ENCODE measurements at places on chromosomes 12 and 14.

DNA sequence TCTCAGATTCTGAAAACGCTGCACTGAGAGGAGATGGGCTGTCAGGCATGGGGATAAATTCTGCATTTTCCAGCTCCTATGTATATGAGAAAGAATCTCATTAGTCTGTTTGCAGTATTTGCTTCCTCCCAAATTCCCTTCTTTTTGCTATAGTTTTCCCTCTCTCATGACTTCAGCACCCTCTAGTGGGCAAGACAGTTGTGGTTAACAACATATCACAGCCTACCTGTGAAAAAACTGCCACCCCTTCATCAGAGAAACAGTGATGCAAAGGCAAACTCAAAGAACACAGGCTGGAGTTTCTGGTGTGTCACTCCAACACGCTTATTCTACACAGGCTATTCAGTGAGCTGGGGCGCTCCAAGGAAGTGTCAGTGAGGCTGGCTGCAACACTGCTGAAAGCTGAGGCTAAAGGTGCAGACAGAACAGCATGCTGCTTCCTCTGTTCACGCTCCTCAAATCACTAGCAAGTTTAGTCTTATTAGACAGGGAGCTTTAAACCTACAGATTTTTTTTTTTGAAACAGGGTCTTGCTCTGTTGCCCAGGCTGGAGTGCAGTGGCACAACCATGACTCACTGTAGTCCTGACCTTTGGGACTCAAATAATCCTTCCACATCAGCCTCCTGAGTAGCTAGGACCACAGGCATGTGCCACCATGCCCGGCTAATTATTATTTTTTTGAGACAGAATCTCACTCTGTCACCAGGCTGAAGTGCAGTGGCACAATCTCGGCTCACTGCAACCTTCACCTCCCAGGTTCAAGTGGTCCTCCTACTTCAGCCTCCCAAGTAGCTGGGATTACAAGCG is 19.3 kb downstream of the ZC2HC1C start:
- peak; percentile 35 for DNase-seq

GRCh38 chr12:55724226-55724939 is 4.2 kb downstream of the RDH5 start:
- no peak for DNase-seq

GRCh38 chr14:52977798-52978197 is 26.9 kb upstream of the FERMT2 start:
- DNase-seq, result no peak

GRCh38 chr12:111093428-111094142 is 173.2 kb upstream of the MYL2 start:
- no peak for DNase-seq

DNA sequence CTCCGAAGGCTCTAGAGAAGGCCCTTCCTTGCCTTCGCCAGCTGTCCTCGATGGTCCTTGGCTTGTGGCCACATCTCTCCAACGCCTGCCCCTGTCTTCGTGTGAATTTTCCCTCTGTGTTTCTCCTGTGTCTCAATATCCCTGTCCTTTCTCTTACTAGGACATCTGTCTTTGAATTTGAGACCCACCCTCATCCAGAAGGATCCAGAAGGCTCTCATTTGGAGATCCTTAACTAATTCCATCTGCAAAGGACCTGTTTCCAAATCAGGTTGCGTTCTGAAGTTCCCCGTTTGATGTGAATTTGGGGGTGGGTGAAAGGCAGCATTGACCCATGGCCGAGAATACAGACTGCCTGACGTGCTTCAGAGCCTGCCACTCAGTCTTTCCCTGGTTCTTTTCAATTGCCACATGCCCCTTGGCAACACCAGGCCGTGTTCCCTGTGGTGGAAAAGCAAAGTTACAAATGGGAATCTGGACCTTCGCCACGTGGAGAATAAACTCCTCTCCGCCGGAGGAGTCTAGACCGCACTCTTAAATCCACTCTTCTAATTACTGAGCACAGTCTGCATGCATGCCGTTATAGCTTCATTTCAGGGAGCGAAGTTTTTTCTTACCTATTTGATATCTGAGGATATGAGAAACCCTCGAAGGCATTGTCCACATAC is 158.8 kb downstream of the TMEM132C start:
- no peak for DNase-seq

GRCh38 chr12:125003021-125003420 is 9.6 kb downstream of the BRI3BP start:
- DNase-seq, result no peak

DNA sequence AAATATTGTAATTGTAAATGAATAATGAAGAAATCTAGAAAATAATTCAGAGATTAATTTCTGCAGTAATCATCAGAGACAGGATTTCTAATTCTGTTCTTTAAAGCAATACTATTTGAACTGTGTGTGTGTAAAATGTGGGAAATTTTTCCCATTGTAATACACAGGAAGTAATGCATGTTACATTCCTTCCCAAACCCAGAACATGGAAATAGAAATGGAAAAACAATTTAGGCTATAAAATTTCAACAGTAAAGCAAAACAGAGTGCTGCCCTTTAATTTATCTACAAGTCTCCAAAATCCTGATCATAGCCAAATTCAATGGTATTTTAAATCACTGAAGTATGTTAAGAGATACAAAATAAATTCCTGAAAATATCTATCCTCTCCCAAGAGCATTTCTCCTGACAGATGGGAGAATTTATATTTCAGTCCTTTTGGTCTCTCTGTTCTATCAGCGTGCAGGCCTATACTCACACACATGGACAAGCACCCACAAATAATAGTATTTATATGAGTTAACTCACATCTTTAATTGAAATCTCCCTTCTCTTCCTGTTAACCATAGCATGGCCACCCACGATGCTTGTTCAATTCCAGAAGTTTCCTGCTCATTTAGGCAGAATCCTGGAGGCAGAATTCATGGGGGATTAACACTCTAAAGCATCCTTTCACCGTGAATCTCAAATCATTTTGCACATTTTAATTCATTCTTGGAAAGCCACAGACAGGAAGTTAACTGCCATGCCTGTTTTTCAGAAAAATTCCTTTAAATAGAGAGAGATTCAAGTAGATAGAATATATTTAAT is 1465.4 kb upstream of the FLRT2 start:
- DNase-seq, result no peak

- DNase-seq, result no peak
Observed at GRCh38 chr12:120278137-120279069, 12.9 kb upstream of the PXN start.

GRCh38 chr12:52122904-52123303 is 43.4 kb downstream of the SMIM41 start:
- no peak for DNase-seq

DNA sequence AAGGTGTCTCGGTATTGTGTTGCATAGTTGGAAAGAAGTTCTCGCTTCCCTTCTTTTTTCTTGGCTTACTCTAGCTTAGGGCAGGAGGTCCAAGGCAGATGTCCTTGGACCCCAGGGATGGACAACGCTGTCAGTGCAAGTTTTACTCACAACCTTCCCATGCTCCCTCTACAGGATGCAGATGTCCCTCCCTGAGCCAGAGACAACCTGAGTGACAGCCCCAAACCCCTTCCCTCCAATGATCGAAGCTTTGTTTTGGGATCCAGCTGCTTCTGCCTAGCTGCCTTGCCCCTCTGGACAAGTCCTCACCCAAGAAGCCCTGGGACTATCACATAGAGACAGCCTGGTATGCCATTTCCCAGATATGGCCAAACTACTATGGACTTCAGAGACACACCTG is 112.0 kb upstream of the RAP1B start:
- no peak for DNase-seq

DNA sequence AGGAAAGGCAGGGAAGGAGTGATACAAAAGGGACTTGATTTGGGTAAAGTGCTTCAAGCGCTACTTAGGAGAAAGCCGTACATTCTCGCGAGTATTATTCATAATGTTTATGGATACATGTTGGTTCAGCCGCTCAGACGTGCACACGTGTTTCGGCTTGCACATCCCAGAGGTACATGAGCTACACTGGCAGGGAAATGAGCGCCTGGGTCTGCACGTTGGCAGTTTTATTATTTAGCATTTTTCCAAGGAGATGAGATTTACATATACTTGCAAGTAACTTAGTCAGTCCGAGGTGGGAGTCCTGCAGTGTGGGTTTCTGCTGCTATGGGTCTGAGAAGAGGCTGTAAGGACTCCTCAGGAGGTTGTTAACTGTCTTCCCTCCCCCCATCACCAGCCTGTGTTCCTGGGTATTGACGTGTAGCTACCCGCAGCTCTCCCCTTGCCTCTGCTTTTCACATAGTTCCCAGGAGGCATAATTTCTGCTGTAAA is 1.5 kb downstream of the PRKCH start:
- DNase-seq, result no peak

DNA sequence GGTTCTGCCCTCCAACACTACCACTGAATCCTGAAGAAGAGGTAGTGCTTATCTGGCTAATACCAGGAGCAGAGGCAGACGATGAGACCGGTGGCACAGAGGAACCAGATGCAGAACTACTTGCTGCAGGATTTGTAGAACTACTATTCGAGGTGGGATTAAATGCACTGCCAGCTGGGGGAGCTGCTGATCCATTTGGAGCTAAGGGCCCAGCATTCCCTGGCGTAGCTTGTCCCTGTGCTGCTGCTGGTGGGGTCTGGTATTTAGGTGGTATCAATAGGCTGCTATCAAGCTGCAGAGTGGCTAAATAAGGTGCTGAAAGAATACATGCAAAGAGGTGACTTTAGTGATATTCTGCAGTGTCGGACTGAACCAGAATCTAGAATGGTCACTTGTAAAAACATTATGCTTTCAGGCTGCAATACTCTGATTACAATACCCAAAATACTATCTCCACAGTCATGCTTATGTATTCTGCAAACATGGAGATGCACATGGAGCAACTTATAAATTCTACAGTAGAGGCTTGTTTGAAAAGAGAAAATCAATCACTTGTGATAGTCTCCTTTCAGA is 294.2 kb downstream of the MED13L start:
- no peak for DNase-seq

DNA sequence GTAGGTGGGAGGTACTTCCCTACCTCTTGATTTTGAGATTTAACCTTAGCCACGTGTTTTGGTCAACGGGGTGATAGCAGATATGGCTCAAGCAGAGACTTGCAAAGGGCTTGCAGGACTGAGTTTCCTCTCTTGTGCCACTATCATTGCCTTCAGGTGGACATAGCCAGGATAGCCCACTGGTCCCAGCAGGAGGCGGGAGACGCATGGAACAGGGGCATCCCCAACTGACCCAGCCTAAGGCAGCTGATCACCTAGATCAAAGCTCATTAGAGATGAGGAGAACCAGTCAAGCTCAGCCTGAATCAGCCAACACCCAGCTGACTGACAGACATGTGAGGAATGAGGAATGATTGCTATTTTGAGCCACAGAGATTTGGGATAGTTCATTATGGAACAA is 49.6 kb downstream of the CALM1 start:
- no peak for DNase-seq

- DNase-seq, result no peak
Observed at GRCh38 chr14:59831121-59831730, 39.4 kb downstream of the RTN1 start.

- no peak for DNase-seq
Observed at GRCh38 chr12:117130801-117131200, 31.6 kb upstream of the TESC start.

DNA sequence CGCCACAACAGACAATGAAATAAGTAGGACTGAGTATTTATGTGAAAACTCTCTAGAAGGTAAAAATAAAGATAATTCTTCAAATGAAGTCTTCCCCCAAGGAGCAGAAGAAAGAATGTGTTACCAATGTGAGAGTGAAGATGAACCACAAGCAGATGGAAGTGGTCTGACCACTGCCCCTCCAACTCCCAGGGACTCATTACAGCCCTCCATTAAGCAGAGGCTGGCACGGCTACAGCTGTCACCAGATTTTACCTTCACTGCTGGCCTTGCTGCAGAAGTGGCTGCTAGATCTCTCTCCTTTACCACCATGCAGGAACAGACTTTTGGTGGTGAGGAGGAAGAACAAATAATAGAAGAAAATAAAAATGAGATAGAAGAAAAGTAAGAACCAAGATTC is 82.7 kb downstream of the VEZT start:
- DNase-seq, result no peak

DNA sequence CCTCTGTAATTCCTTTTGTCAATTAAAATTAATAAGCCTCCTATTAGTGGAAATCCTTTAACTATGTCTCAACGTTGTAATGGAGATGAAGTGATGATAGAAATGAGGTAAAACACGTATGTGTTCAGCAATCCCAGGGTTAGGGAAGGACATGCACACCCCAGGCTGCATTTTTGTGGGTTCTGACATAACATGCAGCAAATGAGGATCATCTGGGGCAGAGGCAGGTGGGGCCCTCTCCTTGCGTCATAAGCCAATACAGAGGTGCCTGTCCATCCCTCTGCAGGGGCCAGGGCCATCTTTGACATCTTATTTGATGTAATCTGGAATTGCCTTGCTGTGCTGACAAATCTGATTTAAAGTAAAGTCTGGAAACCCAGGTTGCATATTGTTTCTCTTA is 73.2 kb downstream of the MYRFL start:
- no peak for DNase-seq

DNA sequence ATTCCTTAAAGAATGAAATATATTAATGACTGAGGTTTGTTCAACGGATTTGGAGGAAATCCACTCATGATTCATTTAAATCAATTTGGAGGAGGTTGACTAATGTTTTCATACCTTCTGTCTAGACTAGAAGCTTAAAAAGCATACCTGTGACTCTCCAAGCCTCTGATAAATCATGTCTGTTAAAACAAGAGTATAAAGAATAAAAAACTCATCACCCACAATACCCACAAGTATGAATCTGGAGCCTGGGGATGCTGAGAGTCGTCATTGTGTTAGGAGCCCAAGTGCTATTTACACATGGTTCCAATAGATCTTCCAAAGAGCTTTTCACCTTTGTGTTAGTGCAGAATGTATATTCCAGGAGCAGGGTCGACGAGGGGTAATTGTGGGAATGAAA is 86.8 kb upstream of the ADAMTS20 start:
- no peak for DNase-seq

- no peak for DNase-seq
Observed at GRCh38 chr12:45880533-45880932, 109.8 kb downstream of the SCAF11 start.

DNA sequence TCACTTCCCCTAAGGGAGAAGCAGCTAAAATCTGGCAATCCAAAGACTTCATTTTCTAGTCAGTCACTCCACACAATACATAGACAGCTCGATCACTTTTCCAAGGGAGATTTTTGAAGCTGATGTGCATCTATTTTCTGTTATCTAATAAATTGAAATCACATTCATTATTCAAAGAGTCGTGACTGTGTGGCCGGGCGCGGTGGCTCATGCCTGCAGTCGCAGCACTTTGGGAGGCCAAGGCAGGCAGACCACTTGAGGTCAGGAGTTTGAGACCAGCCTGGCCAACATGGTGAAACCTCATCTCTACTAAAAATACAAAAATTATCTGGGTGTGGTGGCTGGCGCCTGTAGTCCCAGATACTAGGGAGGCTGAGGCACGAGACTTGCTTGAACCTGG is 27.1 kb upstream of the PTGR2 start:
- DNase-seq, result no peak

- DNase-seq, result no peak
Observed at GRCh38 chr14:90533591-90534021, 136.8 kb downstream of the CALM1 start.

- DNase-seq, result no peak
Observed at GRCh38 chr12:94855853-94856252, 147.6 kb downstream of the NDUFA12 start.

GRCh38 chr12:53572134-53572758 is 53.9 kb downstream of the ATF7 start:
- DNase-seq, result no peak

- DNase-seq, result no peak
Observed at GRCh38 chr12:10571141-10571540, 42.3 kb downstream of the MAGOHB start.

GRCh38 chr12:4607056-4607455 is 41.8 kb downstream of the AKAP3 start:
- no peak for DNase-seq

GRCh38 chr12:58651850-58652249 is 268.5 kb downstream of the LRIG3 start:
- no peak for DNase-seq

All from stimulated activated CD4-positive, alpha-beta T cell treated with anti-CD3 and anti-CD28 coated beads, TNF-alpha, amount 100 ng/mL, for 24 hours (primary cell).